NCI-H510A (cell line): ENCODE measurements at places on chromosomes 7 and 10.

GRCh38 chr7:73905360-73905759, 44.4 kb downstream of the TMEM270 start:
- DNase-seq: no peak

GRCh38 chr7:107468824-107469223, 1.0 kb upstream of the GPR22 start:
- no peak for DNase-seq

- DNase-seq: no peak
Measured at GRCh38 chr10:101405001-101405400, 51.0 kb downstream of the BTRC start.

- DNase-seq: no peak
Measured at GRCh38 chr7:50356212-50356944, 51.9 kb downstream of the IKZF1 start.

- no peak for DNase-seq
Measured at GRCh38 chr7:48017674-48018073, 11.2 kb downstream of the SUN3 start.

- no peak for DNase-seq
Measured at GRCh38 chr10:29784175-29784773, 149.5 kb upstream of the SVIL start.

GRCh38 chr7:152402384-152403250, 33.2 kb downstream of the KMT2C start:
- no peak for DNase-seq

DNA sequence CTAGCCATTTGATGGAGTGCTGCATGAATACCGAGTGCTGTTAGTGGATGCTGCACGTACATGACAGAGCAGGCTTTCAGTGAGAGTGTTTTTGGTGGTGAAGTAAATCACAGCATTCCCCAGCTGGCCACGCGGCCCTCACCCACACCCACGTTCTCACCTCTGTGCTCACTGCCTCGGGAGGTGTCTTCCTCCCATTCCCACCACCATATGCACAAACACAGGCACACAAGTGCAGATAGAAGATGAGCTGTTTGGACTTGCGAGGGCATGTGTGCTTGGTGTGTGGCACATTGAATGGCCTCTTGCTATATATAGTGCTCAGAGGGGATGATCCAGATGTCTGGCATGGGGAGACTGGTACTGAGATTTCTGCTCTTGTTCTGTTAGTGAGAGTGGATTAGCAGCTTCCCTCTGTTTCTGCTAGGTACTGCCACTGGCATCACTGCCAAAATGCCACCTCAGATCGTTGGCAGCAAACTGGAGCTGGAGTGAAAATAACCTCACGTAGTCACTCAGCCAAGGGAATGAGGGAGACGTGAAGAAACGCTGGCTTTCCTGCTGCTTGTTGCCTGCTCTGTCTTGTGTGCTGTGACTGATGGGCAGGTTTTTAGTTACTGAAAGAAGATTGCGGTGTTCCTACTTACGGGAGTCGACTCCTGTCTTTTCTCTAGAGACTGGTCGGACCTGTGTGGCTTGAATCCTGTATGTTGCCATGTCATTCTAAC, 19.1 kb downstream of the DNAJB6 start:
- DNase-seq: no peak

- no peak for DNase-seq
Measured at GRCh38 chr10:29482591-29483431, 152.0 kb downstream of the SVIL start.

GRCh38 chr10:23106331-23107072, 11.1 kb downstream of the MSRB2 start:
- DNase-seq: peak; percentile 85

DNA sequence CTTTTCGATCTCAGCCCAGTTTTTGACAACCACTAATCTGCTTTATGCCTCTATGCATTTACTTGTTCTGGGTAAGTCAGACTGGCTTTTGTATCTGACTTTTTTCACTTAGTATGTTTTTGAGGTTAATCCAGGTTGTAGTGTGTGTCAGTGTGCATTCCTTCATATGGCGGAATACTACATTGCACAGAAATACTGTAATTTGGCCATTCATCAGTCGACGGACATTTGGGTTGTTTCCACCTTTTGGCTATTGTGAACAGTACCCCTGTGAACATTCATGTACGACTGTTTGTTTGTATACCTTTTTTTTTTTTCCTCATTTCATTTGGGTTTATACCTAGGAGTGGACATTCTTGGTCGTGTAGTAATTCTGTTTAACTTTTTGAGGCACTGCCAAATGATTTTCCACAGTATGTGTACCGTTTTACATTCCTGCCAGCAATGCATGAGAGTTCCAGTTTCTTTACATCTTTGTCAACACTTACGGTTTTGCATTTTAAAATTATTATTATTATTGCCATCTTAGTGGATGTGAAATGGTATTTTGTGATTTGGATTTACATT, 57.4 kb downstream of the MKLN1 start:
- no peak for DNase-seq

DNA sequence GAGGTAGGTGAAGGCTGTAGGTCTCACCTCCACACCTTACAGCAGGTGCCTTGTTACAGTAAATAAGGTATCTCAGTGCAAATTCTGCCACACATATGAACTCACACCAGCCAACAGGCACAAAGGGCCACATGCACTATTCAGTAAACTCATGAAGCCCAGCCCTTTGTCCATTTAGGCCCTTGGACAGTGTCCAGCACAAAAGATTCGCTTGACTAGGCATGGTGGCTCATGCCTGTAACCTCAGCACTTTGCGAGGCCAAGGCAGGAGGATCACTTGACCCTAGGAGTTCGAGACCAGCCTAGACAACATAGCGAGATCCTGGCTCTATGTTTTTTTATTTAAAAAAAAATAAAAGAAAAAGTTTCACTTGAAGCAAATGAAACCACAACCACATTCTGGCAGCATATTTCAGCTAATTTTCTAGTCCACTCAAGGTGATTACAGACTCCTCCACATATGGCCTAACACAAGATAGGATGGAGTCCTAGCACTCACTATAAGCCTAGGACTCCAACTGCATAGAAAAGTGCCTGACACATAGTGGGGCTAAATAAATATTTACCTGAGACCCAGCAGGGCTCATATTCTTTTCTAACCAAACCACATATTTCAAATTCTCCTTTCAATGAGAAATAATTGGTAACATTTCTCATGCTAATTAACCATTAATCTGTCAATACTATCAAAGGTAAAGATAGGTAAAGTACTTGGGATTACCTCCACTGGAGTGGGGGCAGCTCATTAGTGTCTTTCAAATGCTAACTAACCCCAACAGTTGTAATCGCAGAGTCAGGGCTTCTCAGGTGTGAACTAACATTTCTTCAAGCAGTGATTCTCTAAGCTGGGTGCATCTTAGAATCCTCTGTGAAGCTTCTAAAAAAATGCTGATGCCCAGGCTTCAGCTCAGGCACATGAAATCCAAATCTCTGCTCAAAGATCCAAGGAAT, 4.5 kb upstream of the ANKRD1 start:
- no peak for DNase-seq

DNA sequence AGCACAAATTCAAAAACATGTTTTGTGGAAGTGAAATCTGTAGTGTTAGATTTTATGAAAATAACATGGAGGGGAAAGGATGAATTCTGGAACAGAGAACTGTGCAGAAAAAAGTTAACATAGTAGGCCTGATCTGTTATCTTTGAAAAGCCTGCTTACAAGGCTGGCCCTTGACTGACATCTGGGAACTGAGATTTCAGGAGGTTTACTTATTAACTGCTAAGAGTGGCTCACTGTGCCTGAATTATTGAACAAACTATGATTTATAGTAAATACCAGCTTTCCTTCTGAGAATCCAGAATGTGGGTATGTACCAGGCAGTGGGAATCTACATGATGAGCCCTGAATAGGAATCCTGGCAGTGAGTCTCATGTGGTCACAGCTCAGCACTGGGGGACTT, 30.5 kb downstream of the NSUN6 start:
- DNase-seq: no peak

DNA sequence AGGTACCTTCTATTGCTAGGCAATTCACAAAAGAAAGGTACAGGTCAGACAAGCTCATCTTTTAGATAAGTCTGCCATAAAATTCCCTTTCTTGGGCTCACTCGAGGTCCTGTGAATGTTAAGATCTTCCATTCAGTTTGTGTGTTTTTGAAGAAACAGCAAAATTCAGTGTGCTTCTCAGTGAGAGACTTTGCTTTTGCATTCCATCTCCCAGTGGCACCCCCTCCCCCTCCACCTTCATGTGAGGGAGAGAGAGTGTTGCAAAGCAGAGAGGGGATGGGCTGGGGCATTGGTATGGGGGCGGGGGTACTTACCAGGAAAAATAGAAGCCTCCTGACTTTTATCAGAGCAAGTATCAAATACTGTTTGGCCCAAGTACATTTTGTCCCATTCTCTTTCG, 3.8 kb upstream of the TECTB start:
- no peak for DNase-seq

DNA sequence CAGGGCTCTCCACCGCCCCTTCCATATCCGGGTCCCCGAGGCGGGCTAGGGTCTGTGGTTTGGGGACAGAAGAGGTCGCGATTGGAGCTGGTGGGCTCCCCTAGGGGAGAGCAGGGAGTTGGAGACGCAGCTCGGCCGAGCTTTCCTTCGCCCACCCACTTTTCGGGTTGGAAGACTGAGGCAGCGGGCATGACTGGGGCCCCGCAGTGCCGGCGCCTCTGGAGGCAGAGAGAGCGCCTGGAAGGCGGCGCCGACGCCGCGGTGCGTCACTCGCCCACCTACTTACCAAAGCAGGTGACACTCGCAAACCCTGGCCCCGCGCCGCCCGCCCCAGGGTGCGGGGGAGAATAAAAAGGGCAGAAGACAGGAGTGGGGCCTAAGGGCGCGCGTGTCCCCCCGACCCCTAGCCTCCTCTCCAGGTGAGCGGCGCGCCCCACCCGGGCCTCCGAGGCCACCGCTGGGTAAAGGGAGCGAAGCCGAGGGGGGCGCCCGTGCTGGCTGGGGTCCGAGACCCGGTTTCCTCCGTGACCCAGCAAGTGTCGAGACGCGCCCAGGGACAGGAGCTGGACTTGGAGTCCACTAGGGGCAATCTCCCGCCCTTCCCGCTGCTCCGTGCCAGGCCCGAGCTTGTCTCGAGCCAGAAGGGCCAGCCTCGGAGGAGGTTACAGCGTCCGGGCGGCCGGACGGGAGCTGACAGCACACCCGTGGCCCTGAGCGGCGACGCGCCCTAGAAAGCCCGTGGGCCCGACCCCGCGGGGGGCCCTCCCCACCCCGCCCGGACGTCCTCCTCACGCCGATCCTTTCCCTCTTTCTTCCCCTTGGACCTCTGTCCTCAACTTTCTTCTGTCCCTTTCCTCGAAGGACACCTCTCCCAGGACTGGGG, 34.4 kb upstream of the GRID1 start:
- DNase-seq: no peak

DNA sequence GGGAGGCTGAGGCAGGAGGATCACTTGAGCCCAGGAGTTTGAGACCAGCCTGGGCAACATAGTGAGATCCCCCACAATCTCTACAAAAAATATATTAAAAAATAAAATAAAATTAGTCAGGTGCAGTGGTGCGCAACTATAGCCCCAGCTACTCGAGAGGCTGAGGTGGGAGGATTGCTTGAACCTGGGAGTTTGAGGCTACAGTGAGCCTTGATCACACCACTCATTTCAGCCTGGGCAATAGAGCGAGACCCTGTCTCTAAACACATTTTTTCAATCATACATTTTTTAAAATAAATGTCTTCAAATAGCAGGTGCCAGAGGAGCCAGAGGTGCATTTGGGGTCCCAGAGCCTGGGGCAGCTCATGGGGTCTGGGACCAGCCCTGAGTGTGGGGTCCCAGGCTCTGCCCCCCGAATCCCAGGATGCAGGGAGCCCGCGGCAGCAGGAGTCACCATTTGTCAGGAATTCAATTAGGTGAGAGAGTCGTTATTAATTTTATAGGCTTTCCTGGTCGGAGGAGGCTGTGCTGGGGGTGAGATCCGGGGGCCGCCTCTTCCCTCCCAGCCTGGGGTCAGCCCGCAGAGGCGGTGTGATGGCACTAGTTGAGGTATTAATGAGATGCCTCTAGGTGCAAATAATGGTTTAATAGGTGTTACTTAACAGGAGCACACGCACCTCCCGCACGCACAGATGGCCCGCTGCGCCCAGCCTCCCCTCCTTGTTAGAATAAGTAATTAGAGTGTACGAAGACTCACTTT, 78.3 kb downstream of the MICALL2 start:
- no peak for DNase-seq

DNA sequence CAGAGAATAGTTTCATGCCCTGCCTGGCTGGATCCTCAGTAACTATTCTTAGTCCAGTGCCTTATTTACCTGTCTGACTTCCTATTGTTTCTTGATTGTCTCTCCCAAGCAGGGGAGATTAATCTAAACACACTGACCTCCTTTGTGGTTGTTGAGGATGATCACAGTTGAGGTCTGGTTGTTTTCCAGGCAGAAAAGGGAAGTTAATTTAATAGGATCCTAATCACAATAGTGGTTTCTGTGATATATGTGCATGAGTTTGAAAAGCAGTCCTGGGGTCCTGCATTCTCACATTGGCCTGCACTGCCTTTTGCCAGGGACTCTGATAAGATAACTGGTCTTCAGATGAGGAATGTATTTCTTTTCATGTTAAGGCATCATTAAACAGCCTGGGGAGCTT, 130.1 kb downstream of the SND1 start:
- no peak for DNase-seq

DNA sequence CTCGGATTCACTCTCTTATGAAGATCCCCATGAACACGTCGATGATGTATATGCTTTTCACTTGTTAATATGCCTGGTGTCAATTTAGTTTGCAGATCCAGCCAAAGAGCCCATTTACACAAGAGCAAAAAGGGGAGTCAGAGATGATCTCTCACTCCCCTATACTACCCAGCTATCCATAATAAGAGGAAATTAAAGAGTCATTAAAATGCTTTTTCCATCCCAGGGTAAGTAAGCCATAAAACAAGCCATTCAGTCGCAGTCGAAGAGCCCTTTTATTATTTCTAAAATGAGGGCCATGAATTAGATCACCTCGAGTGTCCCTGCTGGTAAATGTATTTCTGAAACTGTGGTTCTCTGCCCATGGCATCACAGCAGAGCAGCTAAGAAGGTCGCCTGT, 41.2 kb downstream of the CHCHD3 start:
- DNase-seq: no peak

- DNase-seq: no peak
Measured at GRCh38 chr7:23713285-23714149, 3.5 kb downstream of the STK31 start.

GRCh38 chr7:595621-596010, 76.0 kb upstream of the PDGFA start:
- DNase-seq: no peak

GRCh38 chr7:28024786-28025334, 155.7 kb downstream of the JAZF1 start:
- no peak for DNase-seq

GRCh38 chr7:151212626-151213025, 2.3 kb upstream of the H2BK1 start:
- no peak for DNase-seq

- no peak for DNase-seq
Measured at GRCh38 chr10:18737236-18737635, 78.0 kb downstream of the ARL5B start.
